Hepatocyte (in vitro differentiated cells): ENCODE measurements at places on chromosomes 11 and 22. TPM values are rescaled to one million over a fixed set of nuclear protein-coding genes. Genes with fewer than 3 reads are reported as not detected.

Gene ANKK1
- total RNA-seq = 0.43 TPM in 1 of 2 replicates, not detected in the other

DNA sequence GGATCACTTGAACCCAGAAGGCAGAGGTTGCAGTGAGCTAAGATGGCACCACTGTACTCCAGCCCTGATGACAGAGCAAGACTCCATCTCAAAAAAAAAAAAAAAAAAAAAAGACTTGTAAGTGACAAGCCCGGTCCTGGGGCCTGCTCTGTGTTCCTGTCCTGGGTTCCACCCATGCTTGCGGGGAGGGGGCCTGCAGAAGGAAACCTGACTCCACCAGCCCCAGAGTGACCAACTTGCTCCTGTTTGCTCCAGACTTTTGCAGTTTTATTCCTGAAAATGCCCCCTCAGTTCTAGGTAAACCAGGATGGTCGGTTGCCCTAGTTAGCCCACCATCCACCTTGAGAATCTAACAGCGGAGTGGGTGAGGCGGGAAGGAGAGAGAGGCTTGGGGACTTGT lies 10.1 kb upstream of the LRP5 start:
- no peak overlapping the region for H3K4me3 ChIP-seq
- H3K4me1 ChIP-seq = peaks cover 14% of the 10 kb centered on the region
- no peaks in the 10 kb centered on the region for H3K36me3 ChIP-seq
- peak overlapping the region; percentile 81 for H3K27ac ChIP-seq
- DNase-seq = no peak
- H3K27me3 ChIP-seq = no peaks in the 10 kb centered on the region

Gene ART1
- not detected in 2 replicates for total RNA-seq

Gene HTR3B
- 0.16 and 0.77 TPM in 2 replicates for total RNA-seq

Gene TST
- 111 and 114 TPM in 2 replicates for total RNA-seq

DNA sequence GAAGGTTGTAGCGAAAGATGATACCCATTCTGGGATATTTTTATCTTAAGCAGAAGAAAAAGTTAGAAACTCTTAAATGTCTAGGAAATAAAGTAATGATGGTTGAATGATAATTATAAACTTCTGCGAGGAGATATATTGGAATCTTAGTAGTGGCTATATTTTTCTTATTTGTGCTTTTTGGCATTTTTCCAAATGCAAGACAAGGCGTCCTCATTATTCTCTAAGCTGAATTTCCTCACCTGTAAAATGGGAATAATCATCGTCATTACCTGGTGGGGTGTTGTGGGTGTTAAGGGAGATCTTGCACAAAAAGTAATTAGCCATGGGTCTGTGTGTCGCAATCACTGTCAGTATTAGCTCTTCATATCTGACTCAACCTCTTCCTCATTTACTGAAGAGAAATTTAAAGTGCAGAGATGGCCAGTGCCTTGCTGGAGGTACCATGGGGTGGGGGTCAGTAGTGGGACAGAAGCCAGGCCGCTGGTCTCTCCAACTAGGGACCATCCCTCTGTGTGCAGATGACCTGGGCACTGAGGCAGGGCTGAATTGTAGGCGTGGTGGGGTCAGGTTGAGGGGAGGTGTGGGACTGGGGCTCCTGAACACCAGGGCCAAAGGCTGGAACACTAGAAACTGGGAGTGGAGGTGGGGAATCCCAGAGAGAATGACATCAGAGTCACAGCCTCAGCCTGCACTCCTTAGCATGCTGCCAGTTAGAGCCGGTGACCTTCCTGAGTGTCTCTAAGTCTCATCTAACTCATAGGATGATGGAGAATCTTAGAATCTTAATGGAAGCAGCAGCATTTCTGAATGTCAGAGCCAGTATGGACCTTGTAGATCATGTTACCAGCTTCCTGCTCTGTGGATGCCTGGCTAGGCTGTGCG lies 4.1 kb downstream of the PITPNM1 start:
- H3K4me1 ChIP-seq = peaks cover 9% of the 10 kb centered on the region
- H3K36me3 ChIP-seq = no peaks in the 10 kb centered on the region
- H3K27me3 ChIP-seq = no peaks in the 10 kb centered on the region
- H3K4me3 ChIP-seq = no peak overlapping the region

DNA sequence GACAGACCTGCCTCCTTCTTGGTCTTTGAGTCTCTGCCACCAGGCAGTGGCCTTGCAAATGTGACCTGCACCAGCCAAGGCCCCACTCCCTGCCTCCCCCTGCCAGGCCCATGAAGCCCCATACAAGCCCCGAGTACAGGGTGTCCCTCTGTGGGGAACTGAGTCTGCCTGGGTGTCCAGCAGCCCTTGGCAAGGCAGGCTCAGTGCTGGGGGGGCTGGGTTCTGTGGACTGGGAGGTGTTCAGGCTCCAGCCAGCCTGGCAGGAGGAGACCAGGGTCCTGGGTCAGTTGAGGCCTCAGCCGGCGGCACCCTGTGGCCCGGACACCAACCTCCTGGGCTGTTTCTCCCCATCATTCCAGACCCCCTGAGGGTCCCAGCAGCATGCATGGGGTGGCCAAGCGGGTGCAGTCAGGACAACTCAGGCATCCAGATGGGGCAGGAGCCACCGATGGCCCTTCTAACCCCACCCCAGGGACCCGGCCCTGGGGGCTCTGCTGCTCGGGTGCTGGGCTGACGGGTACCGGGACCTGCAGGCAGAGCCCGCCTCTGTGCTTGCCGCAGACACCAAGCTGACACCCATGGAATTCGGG lies 5.7 kb downstream of the MUC5AC start:
- no peaks in the 10 kb centered on the region for H3K27me3 ChIP-seq
- H3K4me3 ChIP-seq = no peak overlapping the region
- H3K27ac ChIP-seq = no peak overlapping the region
- H3K4me1 ChIP-seq = no peaks in the 10 kb centered on the region

Gene ZNRD2
- total RNA-seq = 20.5 and 20.8 TPM in 2 replicates

Gene RAB6A
- 99.5 and 103 TPM in 2 replicates for total RNA-seq

- DNase-seq = peak; percentile 91
- peaks cover 7% of the 10 kb centered on the region for H3K4me1 ChIP-seq
- no peak overlapping the region for H3K27ac ChIP-seq
- no peak overlapping the region for H3K4me3 ChIP-seq
These were observed 2.5 kb upstream of the BEST1 start for GRCh38 chr11:61947486-61948210.

GRCh38 chr11:124674168-124674517 lies 439 bp downstream of the SPA17 start:
- H3K36me3 ChIP-seq = no peaks in the 10 kb centered on the region
- peak overlapping the region; percentile 34 for H3K4me3 ChIP-seq
- H3K4me1 ChIP-seq = peaks cover 6% of the 10 kb centered on the region
- no peaks in the 10 kb centered on the region for H3K27me3 ChIP-seq
- DNase-seq = peak; percentile 7

- DNase-seq = no peak
- no peaks in the 10 kb centered on the region for H3K4me1 ChIP-seq
- H3K27ac ChIP-seq = no peak overlapping the region
- no peaks in the 10 kb centered on the region for H3K27me3 ChIP-seq
These were observed 796.3 kb upstream of the RAG2 start for GRCh38 chr11:37394236-37394870.

- H3K27ac ChIP-seq = no peak overlapping the region
- no peak overlapping the region for H3K4me3 ChIP-seq
These were observed 13.5 kb upstream of the VWA5A start for GRCh38 chr11:124101737-124102136.

- H3K27me3 ChIP-seq = no peaks in the 10 kb centered on the region
- no peak for DNase-seq
- H3K4me3 ChIP-seq = no peak overlapping the region
These were observed 73.1 kb upstream of the INCENP start for GRCh38 chr11:62050716-62051115.

- no peak overlapping the region for H3K4me3 ChIP-seq
- peak overlapping the region; percentile 89 for H3K27ac ChIP-seq
- H3K36me3 ChIP-seq = no peaks in the 10 kb centered on the region
These were observed 495 bp upstream of the IFITM1 start for GRCh38 chr11:313304-313786.

DNA sequence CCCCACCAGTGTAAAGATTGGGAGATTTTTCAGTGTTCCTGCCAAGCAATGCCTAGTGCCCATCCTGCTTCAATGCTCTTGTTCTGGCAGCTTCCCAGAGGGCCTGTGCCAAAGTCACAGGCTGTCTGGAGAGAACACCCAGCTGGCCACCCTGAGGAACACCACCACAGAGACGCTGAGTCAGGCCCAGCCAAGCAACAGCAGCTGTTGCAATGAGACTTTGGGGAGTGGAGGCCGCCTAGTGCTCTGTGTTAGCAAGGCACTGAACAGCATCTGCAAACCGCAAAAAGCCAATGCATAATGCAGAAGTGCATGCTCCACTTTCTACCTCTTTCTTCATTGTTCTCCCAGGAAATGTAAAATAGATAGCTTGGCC lies 168.1 kb downstream of the NXPE2 start:
- peak; percentile 21 for DNase-seq
- H3K4me3 ChIP-seq = no peak overlapping the region
- H3K4me1 ChIP-seq = no peaks in the 10 kb centered on the region
- no peaks in the 10 kb centered on the region for H3K36me3 ChIP-seq
- H3K27me3 ChIP-seq = peaks cover 8% of the 10 kb centered on the region

DNA sequence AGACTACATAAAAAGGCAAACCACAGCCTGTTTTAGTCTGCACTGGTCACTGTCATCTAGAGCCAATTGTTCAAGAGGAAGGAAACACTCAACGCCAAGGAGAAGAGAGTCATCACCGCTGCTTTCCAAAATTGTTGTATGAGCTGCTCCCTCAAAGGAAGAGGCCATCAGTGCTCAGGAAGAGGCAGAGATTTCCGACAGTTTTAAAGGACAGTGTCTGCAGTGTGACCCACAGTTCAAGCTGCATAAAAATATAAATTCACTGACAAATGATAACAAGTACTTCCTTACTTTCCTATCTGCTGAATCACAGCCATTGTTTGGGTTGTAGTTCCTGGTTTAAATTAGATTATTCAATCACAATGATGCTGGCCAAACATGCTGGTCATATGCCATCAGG lies 16.4 kb downstream of the PRCP start:
- no peak overlapping the region for H3K4me3 ChIP-seq
- H3K4me1 ChIP-seq = no peaks in the 10 kb centered on the region
- H3K27ac ChIP-seq = no peak overlapping the region
- no peaks in the 10 kb centered on the region for H3K27me3 ChIP-seq

Gene FGF19
- 0.16 and 1.0 TPM in 2 replicates for total RNA-seq

DNA sequence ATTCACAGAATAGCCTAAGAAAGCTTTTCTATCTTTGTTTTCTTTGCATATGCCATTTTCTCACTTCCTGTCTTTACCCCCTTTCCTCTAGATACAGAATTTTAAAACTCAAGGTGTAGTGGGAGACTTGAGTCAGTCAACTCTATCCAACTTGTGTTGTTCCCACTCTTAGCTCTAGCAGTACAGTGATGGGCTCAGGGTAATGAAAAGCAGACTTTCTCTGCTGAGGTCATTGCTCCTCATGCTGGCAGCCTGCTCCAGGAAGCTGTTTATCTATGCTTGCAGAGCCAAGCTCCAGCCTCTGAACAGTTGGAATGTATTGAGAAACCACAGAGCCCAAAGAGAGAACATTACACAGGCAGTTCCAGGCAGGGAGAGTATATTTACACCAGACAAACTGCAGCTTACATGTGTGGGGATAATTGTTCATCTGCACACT lies 68.1 kb downstream of the CSTPP1 start:
- H3K36me3 ChIP-seq = no peaks in the 10 kb centered on the region
- no peaks in the 10 kb centered on the region for H3K27me3 ChIP-seq
- DNase-seq = peak; percentile 91

GRCh38 chr22:37146507-37147180 lies 3.1 kb downstream of the IL2RB start:
- no peaks in the 10 kb centered on the region for H3K4me1 ChIP-seq
- H3K27ac ChIP-seq = no peak overlapping the region
- no peaks in the 10 kb centered on the region for H3K36me3 ChIP-seq
- no peak for DNase-seq

Gene GGTLC2
- total RNA-seq = 0.37 TPM in 1 of 2 replicates, not detected in the other

DNA sequence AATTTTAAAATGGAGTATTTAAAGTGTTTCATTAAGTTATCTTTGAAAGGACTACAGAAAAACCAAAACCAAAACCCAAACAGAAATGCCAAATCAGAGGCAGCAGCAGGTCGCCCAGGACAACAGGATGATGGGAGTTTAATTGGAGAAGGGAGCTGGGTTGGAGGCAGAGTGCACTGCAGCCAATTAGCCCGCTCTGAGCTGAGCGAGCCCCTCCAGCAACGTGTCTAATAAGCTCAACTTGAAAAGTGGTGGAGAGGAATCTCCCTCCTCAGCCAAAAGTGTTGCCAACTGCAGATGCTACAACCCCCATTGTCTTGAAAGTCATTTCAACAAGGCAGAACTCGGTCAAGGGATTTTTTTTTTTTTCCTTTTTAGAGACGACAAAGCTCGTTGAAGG lies 323.9 kb downstream of the CADM1 start:
- H3K27ac ChIP-seq = no peak overlapping the region
- H3K4me1 ChIP-seq = no peaks in the 10 kb centered on the region
- DNase-seq = no peak
- H3K4me3 ChIP-seq = no peak overlapping the region
- no peaks in the 10 kb centered on the region for H3K36me3 ChIP-seq

- no peak overlapping the region for H3K27ac ChIP-seq
- H3K36me3 ChIP-seq = no peaks in the 10 kb centered on the region
- H3K4me3 ChIP-seq = no peak overlapping the region
- H3K4me1 ChIP-seq = no peaks in the 10 kb centered on the region
- no peaks in the 10 kb centered on the region for H3K27me3 ChIP-seq
These were observed 1341.5 kb upstream of the TENM4 start for GRCh38 chr11:80782135-80782885.

Gene RBMXL2
- total RNA-seq = 0.30 TPM in 1 of 2 replicates, not detected in the other

DNA sequence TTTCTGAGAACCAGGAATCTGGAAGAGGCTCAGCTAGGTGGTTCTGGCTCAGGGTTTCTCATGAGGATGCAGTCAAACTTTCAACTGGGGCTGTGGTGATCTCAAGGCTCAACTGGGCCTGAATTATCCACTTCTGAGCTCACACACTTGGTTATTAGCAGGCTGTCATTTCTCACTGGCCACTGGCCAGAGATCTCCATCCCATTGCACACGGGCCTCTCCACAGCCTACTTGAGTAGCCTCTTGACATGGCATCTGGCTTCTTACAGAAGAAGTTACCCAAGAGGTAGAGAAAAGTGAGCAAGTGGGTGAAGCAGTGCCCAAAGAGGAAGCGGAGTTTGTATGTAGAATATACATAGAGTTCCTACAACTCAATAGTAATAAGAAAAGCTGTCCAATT lies 16.0 kb downstream of the CALCA start:
- no peaks in the 10 kb centered on the region for H3K36me3 ChIP-seq
- H3K27me3 ChIP-seq = no peaks in the 10 kb centered on the region

DNA sequence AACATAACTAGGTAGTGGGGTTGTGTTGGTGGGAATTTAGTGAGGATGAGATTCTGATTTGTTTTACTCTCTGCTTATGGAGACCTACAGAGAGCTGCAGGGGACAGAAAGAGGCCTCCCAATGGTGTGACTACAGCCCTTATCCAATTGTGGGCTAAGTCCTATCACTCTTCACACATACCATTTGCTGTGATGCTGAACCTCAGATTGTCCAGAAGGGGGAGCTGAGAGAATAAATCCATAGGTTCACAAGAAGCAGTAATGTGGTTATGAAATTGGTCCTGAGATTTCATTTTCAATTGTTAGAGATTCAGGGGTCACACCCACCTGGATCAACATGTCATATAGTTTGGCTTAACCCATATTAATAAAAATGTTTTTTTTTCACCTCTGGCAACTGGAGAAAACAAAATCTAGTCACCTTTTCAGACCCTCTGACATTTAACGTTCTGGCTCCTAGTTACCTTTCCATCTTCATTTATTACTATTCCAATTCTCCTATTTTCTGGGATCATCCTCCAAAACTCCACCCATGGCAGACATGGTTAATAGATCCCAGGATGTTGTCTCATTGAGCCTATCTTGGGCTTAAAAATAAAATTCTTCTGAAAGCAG lies 53.3 kb upstream of the PTPN5 start:
- peaks cover 4% of the 10 kb centered on the region for H3K27me3 ChIP-seq
- no peaks in the 10 kb centered on the region for H3K4me1 ChIP-seq
- H3K36me3 ChIP-seq = no peaks in the 10 kb centered on the region

Gene OR10A6
- not detected in 2 replicates for total RNA-seq
